ENCODE measurements at places on chromosomes 11 and 22.

DNA sequence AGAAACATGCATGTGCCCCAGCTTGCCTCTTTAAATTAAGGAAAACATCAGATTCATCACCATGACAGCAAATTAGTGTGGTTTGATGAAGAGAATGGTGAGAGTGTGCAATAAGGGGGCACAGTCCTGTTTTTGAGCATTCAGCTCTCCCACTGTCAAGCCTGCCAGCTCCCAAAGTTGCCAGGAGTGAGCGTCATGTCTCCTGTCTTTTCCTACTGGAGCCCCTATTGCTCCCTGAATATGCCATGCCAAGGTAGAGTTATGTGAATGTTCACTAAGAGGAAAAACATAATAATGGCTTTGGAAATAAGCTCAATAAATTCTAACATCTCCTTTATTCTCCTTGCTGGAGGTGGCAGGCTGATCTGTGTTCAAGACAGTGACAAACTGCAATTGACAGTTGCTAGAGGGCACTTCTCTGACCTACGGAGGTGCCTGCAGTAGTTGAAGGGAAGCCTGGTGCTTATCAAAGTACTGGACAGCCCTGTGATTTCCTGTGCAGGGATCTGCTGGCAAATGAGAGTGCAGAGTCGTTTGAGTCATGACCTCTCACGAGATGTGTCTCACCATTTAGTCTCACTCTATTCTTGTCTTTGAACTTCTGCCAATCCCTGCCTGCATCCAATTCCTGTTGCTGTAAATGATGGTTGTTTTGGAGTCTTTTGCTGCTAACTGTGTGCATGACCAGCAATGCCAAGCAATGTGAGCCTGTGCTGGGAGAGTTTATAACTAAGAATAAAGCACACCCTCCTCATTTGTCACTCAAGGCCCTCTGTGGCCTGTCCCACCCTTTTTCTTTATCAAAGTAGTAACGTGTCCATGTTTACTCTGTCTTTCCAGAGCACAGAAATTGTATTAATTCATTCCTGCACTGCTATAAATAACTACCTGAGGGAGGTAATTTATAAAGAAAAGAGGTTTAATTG lies 34.8 kb downstream of the MRGPRX2 start:
- no peak for DNase-seq

DNA sequence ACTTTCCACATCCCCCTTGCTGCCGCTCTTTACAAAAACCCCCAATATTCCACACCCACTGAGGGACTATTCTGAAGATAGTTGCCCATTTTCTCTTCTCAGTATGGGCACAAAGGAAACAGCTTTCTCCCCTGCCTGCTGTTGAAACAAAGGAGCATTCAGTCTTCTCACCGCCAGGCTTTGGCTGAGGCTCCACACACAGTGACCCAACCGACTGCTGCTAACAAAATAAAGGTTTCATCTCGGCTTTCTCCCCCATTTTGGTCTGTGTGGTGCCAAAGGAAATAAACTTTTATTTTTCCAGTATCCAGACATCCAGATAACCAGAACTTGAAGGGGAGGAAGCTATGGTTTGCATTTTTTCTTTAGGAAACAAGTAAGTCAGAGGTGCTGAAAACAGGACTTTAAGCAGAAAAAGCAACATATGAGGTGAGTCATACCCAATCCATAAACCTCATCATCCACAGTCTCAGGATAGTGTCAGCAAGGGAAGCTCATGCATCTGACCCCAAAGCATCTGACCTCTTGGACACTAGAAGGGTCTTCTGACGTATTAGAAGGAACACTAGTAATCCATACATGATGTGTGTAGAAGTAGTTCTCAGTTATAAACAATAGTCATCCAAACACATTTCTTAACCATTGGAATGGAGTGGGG lies 6.4 kb downstream of the CLMP start:
- no peak for DNase-seq

- no peak for DNase-seq
Measured at GRCh38 chr11:102416976-102417375, 35.6 kb downstream of the TMEM123 start.

- DNase-seq: no peak
Measured at GRCh38 chr11:116328391-116328790, 444.4 kb downstream of the BUD13 start.

GRCh38 chr11:93902921-93903320 lies 52.5 kb upstream of the VSTM5 start:
- DNase-seq: no peak

GRCh38 chr11:47478651-47479329 lies 29.9 kb upstream of the RAPSN start:
- no peak for DNase-seq

- DNase-seq: no peak
Measured at GRCh38 chr11:44577231-44577830, 11.9 kb downstream of the CD82 start.

DNA sequence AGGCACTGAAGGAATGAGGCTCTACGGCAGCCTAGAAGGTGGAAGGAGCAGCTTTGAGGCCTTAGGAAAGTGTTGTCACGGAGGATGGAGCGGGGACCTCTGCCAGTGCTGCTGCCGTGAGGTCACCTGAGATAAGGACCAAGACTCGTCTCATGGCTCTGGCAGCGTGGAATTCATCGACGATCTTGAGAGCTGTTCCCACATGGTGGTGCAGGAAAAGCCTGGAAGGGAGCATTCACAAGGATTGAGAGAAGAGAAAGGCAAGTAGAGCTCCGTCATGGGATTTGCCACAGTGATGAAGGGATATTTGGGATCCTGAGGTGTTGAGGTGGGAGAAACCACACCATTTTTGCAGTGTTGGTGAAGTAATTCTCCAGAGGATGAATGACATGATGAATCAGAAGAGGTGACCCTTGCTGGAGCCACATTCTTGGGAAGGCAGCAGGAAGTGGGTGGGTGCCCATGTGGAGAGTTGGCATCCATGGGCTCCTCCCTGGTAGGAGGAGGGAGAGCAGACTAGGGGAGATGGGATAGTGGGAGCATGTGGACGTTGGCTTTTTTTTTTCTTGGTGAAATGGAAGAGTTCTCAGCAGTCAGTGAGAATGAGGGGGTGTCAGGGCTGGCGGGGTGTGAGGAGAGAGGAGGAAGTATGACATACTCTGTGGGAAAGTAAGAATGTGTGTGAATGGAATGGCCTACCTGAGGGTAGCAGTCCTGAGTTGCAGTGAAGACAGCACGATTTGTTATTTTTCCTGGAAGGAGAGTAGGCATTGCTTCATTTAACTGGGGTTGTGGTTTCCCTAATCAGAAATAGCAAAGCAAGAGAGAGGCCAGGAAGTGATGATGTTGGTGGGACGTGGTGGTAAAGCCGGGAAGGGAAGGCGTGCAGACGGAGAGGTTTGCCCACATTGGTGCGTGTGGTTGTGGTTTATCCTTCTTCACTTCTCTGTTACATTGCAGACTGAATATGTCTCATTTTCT lies 11.1 kb downstream of the PPP6R3 start:
- DNase-seq: no peak

- no peak for DNase-seq
Measured at GRCh38 chr22:17795661-17796548, 21.6 kb upstream of the BID start.

DNA sequence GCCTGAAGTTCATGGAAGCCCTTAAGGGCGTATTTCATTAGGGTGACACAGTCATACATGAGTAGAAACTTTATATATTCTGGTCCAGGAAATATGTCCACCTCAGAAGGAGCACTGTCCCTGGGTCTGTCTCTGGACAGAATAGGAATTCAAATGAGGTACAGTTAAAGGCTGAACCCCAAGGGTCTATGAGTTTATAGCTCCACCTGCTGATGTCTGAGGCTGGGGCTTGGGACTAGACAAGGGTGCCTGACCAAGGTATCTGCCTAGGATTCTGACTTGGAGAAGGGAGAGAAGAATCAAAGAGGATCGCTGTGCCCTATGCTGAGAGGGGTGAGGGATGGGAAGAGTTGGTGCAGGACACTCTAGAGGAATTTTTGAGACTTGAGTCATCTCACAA lies 14.9 kb downstream of the HEPHL1 start:
- DNase-seq: no peak

DNA sequence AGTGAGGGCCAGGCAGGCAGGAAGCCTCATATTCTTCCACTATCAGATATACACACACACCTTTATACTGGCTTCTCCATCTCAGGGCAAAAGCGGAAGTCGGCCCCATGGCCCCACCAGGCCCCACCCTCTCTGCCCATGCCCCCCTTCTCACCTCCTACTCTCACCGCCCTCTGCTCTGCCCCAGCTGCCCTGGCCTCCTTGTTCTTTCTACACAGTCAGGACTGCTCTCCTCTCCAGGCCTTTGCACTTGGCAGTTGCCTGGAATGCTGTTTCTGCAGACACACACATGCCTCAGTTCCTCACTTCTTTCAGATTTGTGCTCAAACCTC lies 25.3 kb downstream of the OTOG start:
- no peak for DNase-seq

- DNase-seq: no peak
Measured at GRCh38 chr11:1235901-1236315, 13.0 kb downstream of the MUC5B start.

DNA sequence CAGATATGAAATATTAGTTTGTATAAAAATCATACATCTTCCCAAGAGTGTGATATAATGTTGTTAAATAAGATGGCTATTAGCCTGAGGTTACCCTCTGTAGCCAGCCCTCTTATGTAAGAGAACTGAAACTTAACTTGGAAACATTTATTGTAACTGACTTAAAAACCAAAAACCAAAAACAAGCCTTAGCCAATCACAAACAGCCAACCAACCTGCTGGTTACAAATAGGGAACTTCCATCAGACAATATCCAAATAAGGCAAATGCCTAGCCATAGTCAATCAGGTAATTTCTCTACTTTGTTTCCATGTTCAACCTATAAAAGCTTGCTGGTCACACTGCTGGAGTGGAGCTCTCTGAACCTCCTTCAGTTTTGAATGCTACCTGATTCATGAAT lies 14.1 kb downstream of the KBTBD3 start:
- no peak for DNase-seq

- no peak for DNase-seq
Measured at GRCh38 chr11:21653951-21654421, 538.9 kb upstream of the ANO5 start.

DNA sequence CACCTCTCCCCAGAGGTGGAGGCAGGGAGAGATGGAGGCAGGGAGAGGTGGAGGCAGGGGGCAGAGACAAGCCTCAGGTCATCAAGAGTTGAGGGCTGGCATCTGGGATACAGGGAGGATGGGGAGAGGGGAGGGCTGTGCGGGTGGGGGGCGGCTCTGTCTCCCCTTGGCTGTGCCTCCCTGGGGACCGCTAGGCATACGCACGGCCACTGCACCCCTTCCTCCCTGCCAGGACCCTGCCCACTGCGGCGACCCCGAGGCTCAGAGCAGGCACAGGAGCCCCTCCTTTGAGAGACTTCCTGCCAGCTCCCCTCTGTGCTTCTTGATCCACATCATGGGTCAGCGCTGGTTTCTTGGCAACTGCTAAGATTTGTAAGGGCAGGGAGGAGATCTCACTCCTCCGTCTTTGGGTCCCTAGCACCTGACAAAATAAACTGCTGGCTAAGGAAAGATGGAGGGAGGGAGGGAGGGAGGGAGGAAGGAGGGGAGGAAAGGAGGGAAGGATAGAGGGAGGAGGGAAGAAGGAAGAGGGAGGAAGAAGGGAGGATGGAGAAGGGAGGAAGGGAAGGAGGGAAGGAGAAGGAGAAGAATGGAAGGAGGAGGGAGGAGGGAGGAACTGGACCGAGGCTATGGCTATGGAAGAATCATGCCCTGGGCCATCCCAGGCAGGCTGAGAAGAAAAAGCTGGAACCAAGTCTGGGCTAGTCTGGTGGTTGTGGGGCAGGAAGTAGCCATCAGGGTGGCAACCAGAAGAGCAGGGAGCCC lies 18.5 kb downstream of the PRR33 start:
- DNase-seq: no peak

GRCh38 chr11:60785806-60786361 lies 751 bp downstream of the MS4A10 start:
- DNase-seq: peak; percentile 39

- no peak for DNase-seq
Measured at GRCh38 chr11:124068601-124069110, 27.5 kb upstream of the OR10G7 start.

- DNase-seq: peak; percentile 24
Measured at GRCh38 chr11:14248580-14248981, 110.4 kb downstream of the RRAS2 start.

- DNase-seq: no peak
Measured at GRCh38 chr11:48008951-48009270, 28.6 kb downstream of the PTPRJ start.

GRCh38 chr11:45725776-45726492 lies 60.5 kb upstream of the CHST1 start:
- DNase-seq: no peak

DNA sequence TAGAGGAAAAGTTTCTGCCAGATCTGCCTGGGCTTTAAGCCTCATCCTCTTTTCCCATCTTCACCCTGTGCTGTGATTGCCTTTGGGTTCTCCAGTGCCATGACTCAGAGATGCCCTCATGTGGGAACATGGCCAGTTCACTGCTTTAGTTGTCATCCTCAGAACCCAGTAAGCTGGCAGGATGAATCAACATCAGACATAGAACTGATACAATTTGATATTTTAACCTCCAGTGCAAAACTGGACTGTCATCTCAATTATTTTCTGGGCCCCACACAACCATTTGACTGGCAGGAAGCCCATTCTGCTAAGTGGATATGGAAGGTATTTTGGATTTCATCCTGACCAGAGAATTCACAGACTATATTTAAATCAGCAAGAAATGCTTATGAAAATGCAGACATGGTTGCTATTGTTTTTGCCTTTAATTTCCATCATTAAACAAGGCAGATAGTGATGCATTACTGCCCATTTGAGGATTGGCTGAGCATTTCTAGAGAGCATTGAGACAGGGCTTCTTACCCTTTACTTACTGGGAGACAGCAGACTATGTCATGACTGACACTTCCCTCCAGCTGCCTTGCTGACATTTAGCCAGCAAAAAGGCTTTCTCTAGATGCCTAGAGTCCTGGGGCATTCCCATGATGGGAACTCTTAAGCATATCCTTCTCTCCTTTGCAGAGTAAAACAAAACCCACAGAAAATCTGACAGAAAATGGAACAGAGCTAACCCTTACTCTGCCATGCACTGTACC lies 327.1 kb upstream of the MTNR1B start:
- no peak for DNase-seq

DNA sequence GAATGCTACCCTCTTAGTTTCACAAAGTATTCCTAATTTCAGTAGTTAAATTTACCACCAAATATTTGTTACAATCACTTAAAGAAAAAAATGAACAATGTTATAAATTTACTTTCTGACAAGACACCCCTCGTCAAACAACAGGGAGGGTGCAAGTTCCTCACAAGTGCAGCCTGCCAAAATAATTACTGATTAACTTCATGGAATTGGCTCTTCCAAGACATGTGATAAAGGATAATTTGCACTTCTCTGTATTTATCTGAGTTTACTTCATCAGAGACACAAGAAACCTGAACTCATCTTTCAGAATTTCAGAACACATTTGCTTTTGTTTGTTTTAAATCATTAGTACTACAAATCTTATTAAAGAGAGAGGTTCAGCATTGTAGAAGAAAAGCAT lies 66.5 kb downstream of the LARGE2 start:
- no peak for DNase-seq

- peak; percentile 4 for DNase-seq
Measured at GRCh38 chr11:36702330-36703054, 104.5 kb upstream of the RAG2 start.

All from anterior cingulate cortex (tissue), 58 donors.